Muscle of arm (tissue), 14 donors: ENCODE measurements at places on chromosomes 11 and 22.

- peak; percentile 71 for DNase-seq
These were observed 104.5 kb upstream of the RAG2 start for GRCh38 chr11:36702330-36703054.

GRCh38 chr22:20176421-20177085 is 25.7 kb upstream of the CCDC188 start:
- DNase-seq: no peak

GRCh38 chr11:124113890-124114289 is 1.4 kb upstream of the VWA5A start:
- no peak for DNase-seq

GRCh38 chr11:110242188-110242587 is 54.2 kb downstream of the RDX start:
- DNase-seq: no peak

DNA sequence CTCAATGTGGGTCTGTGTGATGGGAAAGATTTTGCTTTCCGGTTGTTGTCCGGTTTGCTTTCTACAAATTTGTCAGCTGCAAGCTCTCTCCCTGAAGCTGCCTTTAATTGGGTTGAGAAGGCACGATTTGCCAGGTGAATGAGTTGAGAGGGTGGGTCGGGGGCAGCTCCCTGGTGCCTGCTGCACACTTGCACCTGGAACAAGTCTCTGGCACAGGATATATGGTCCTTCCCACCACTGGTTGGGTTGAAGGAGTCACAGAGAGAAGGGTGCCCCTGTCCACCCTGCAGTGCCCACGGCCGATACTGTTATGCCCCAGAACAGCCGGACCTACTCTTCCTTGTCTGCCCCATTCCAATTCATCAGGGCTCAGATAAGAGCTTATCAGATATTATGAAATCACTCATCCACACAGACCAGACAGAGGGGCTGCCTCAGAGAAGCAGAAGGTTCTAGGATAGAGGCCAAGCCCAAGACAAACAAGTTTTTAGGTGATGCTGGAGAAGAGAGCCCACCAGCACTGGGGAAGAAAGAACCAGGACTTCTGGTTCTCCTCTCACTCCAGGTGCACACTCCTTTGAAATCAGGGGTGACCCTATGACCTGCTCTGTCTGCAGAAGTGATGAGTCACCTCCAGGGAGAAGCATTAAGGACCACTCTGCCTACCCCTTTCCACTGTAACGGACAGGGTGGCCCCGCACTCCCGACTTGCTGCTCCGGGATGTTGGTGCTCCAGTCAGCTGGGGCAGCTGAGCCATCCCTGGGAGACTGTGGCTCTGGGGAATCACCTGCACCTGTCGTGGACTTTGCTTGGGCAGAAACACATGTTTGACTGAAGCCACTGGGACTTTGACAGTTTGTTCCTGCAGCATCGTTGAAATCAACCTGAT is 45.3 kb downstream of the RTL6 start:
- DNase-seq: no peak
